ENCODE measurements at places on chromosomes 3 and 15.

DNA sequence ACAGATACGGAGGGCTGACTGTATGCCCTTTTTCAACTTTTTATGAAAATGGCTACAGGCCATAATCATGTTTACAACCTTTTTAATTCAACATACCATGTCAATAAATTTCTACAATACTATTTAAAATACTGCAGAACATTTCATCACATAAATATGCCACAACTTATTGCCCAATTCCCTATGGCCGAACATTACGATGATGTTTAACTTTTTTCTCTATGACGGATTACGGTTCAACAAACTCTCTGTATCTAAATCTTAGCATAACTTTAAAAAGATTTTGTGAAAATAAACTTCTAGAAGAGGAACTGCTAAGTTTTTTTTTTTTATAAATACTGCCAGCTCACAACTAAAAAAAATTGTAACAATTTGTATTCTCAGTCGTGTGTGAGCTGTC is 220.4 kb downstream of the OSBPL10 start:
- DNase-seq: no peak

- peak; percentile 3 for DNase-seq
Observed at GRCh38 chr15:95929232-95929846, 401.2 kb upstream of the NR2F2 start.

GRCh38 chr3:183701744-183702143 is 4.1 kb downstream of the YEATS2 start:
- DNase-seq: no peak

DNA sequence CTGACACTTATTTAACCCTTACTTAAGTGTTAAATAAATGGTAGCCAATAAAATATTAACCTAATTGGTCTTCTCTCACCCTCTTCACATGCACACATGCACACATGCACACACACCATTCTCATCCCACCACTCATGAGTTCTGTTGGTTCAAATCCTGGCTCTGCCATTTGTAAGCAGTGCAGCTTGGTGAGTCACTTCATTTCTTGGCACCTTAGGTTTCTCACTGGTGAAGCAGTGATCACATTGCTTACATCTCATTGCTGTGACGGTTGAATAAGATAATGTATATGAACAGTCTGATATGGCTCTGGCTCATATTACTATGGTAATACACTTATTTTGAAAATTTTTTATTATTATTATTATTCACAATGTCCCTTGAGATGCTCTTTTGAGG is 33.8 kb downstream of the RIOX2 start:
- DNase-seq: no peak

DNA sequence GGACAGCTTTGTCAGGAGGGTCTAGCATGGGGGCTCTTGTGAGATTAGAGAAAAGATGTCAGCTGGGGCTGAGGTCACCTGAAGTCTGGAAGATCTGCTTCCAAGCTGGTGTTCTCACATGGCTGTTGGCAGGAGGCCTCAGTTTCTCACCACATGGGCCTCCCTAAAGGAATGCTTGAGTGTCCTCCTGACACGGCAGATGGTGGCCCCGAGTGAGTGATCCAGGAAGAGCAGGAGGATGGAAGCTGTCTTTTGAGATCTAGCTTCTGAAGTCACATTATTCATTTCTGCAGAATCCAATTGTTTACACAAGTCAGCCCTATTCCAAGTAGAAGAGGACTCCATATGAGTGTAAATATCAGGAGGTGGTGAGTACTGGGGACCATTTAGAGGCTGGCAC is 344.0 kb upstream of the PROK2 start:
- DNase-seq: no peak

DNA sequence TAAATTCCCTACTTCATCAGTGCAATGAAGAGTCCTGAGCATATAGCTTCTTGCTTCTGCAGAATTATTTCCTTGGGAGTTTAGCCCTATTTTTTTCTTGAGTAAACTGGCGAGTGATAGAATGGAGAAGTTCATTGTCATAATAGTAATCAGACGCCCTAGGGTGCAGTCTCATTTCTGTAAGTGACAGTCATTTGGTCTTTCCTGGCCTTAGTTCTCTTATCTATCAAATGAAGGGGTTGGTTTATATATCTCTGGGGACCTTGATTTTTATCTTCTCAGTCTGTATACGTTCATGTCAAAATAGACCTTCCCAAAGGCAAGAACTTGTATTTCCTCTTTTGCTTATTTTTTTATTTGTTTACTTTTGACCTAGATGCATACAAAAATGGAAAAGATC is 9.9 kb upstream of the ALPK3 start:
- no peak for DNase-seq

DNA sequence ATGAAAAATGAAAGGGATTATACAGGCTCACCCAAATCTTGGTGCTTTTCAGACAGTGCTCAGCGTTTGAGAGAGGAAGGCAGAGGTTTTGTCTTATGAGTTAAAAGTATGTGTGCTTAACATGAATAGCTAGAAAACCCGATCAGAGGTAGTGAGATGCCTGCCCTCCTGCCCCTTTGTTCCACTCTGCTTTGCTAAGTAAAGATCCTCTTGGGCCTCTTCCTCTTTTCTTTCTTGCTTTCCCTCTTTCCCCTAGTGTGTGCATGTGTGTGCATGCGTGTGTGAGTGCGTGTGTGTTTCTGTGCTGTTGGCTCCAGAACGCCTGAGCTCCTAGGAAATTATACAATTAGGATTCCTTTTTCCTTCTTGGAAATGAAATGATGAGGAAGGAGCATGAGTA is 261.3 kb upstream of the NR2E3 start:
- no peak for DNase-seq

GRCh38 chr3:46082849-46083248 is 55.6 kb upstream of the XCR1 start:
- DNase-seq: no peak

GRCh38 chr3:55812394-55813013 is 325.4 kb upstream of the WNT5A start:
- DNase-seq: no peak

DNA sequence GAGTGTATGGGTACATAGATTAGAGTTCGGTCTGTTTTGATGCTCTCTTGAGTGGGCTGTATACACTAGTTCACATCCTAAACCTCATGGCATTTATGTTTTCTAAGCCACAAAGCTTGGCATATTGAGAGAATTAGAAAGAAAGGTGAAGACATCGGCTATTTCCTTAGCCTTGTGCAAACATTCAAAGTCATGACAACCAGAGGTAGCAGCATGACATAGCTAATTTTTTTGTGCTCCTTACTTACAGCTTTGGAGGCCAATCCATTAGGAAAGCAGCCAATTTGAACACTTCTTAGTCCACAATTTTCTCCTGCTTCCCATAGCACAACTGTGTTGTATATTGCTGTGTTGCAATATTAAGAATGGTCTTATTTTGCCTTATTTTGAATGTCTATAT is 21.5 kb upstream of the AADAC start:
- DNase-seq: no peak

- no peak for DNase-seq
Observed at GRCh38 chr3:194951931-194952582, 266.4 kb downstream of the FAM43A start.

DNA sequence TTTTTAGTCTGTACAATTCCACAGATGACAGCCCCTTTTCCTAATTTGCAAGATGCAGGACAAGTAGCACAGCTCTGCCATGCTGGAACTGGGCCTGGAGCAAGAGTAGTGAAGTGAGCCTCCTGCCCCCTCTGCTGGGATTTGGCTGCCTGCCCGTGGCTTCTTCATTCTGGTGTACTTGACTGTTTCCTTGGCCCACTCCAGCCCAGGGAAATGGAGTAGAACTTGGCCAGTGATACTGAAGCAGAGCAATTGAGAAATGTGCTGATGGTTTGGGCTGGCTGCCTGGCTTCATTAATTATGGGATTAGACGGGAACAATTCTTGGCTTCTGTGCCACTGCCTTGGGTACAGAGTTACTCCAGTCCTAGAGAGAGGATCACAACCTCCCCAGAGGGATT is 2.8 kb downstream of the GPD1L start:
- no peak for DNase-seq

DNA sequence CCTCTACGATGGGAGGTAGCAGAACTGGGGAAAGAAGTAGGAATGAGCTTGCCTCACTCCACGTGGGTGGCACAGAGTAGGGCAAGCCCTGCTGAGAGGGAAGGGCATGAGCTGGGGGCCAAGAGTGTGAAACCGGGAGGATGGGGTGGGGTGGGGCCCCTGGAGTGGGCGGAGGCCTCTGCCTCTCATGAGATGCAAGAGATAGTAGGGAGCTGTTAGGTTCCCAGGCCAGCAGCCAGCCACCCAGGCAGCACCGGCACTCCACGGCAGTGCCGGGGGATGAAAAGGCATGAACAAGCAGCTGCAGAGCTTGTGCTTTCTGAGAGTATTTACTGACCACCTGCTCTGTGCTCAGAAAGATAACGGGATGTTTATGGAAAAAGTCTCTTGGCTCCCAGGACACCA is 24.4 kb upstream of the PLA2G4E start:
- DNase-seq: no peak

- no peak for DNase-seq
Observed at GRCh38 chr3:140199008-140199407, 264.0 kb downstream of the CLSTN2 start.
